H1 (cell line): ENCODE measurements at places on chromosomes 1 and 21. TPM values are rescaled to one million over a fixed set of nuclear protein-coding genes. Genes with fewer than 3 reads are reported as not detected.

The MANEAL gene
- 4.2 and 4.8 TPM in 2 replicates for total RNA-seq

The TAS1R2 gene
- total RNA-seq: not detected in 2 replicates

The TAS1R3 gene
- total RNA-seq: 0.11 and 0.19 TPM in 2 replicates

The ZSWIM5 gene
- 2.4 and 2.5 TPM in 2 replicates for total RNA-seq

The FTCD gene
- 3.3 and 6.0 TPM in 2 replicates for total RNA-seq

The NRIP1 gene
- 9.3 and 10.5 TPM in 2 replicates for total RNA-seq

The HSD3B2 gene
- not detected in 2 replicates for total RNA-seq

The FAM131C gene
- 0.25 and 0.78 TPM in 2 replicates for total RNA-seq

The BRDT gene
- total RNA-seq: not detected in 2 replicates

The KCNQ4 gene
- 3.5 and 3.9 TPM in 2 replicates for total RNA-seq

The USH2A gene
- total RNA-seq: 0.04 and 0.17 TPM in 2 replicates

The ENAH gene
- 318 and 335 TPM in 2 replicates for total RNA-seq

The BEST4 gene
- total RNA-seq: 0.80 and 1.4 TPM in 2 replicates

The AGT gene
- not detected in 2 replicates for total RNA-seq

The ATF3 gene
- total RNA-seq: 21.5 and 27.7 TPM in 2 replicates

The PDZK1 gene
- total RNA-seq: not detected in 2 replicates

The APOBEC4 gene
- total RNA-seq: not detected in 2 replicates

The UFC1 gene
- total RNA-seq: 67.8 and 71.0 TPM in 2 replicates

The SMIM1 gene
- total RNA-seq: 6.1 and 7.7 TPM in 2 replicates

The DISC1 gene
- 3.5 and 3.6 TPM in 2 replicates for total RNA-seq

The CCDC27 gene
- total RNA-seq: not detected in 2 replicates

DNA sequence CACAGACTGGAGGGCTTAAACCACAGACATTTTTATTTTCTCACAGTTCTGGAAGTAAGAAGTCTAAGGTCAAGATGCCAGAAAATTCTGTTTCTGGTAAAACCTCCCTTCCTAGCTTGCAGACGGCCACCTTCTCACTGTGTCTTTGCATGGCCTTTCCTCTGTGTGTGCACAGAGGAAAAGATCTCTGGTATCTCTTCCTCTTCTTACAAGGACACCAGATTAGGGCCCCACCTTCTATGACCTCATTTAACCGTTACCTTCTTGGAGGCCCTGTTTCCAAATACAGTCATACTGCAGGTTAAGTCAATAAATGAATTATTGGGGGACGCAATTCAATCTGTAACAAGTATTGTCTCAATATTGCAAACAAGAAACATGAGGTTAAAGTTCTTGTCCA lies 63.0 kb upstream of the PRDX6 start:
- DNase-seq: no peak
- H3K36me3 ChIP-seq: no peaks in the 10 kb centered on the region; the same call in 1 of the 2 replicates
- H3K4me3 ChIP-seq: no peak overlapping the region
- no peaks in the 10 kb centered on the region for H3K27me3 ChIP-seq
- no peaks in the 10 kb centered on the region for H3K4me1 ChIP-seq

- H3K36me3 ChIP-seq: no peaks in the 10 kb centered on the region; the same call in 1 of the 2 replicates
- peaks cover 33% of the 10 kb centered on the region for H3K27me3 ChIP-seq
- no peaks in the 10 kb centered on the region for H3K4me1 ChIP-seq
- DNase-seq: no peak
Observed at GRCh38 chr1:169692756-169693460, 18.5 kb downstream of the SELL start.

DNA sequence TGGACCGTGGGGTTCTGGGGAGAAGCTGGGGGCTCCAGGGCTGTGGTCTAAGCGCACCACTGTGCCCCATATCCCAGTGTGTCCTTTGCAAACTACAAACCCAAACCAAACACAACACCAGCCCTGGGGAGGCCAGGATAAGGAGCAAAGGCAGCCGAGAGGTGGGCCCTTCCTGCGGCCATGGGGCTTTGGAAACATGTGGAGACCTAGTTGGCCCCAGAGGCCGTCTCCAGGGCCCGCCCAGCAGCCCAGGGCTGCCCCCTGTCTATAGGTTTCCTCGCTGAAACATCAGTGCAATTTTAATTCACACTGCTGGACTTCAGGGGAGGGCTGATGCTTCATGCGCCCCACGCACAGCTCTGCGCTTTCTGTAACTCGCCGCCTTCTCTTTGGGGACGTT lies 61.3 kb downstream of the PRDM16 start:
- H3K36me3 ChIP-seq: no peaks in the 10 kb centered on the region
- no peak overlapping the region for H3K27ac ChIP-seq
- no peak overlapping the region for H3K4me3 ChIP-seq

GRCh38 chr1:181062836-181063428 lies 25.6 kb upstream of the IER5 start:
- H3K36me3 ChIP-seq: no peaks in the 10 kb centered on the region
- no peak overlapping the region for H3K4me3 ChIP-seq
- H3K4me1 ChIP-seq: no peaks in the 10 kb centered on the region; the same call in 1 of the 2 replicates
- H3K27me3 ChIP-seq: no peaks in the 10 kb centered on the region
- H3K27ac ChIP-seq: no peak overlapping the region
- no peak for DNase-seq

DNA sequence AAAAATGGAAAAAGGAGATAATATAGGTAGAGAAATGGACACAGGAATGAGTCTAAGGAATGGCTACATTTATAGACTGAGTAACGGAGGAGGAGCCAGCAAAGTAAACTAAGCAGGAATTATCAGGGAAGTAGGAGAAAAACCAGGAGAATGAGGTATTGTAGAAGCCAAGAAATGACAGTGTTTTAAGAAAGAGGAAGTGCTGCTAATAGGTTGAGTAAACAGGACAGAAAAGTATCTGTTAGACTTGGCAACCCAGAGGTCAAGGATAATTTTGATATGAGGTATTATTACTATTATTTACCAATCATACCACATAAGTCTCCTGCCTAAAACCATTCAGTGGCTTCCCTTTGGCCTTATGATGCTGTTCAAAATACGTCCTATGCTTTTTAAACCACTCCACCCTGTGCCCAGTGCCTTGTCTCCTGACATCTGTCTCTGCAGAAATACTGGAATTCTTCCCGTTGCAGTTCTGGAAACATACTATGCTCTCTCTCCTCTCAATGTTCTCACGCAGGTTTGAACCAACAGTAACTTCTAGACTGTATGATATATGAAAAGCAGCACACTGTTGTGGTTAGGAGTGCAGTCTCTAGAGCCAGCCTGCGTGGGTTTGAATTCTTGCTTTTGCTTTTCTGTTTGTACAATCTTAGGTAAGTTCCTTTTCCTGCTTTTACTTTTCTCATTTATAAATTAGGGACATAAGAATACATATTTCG lies 24.6 kb upstream of the NEK7 start:
- H3K27me3 ChIP-seq: no peaks in the 10 kb centered on the region
- H3K36me3 ChIP-seq: no peaks in the 10 kb centered on the region
- no peak overlapping the region for H3K27ac ChIP-seq
- DNase-seq: no peak
- H3K4me1 ChIP-seq: no peaks in the 10 kb centered on the region

GRCh38 chr1:53663529-53664300 lies 75.2 kb downstream of the GLIS1 start:
- H3K4me1 ChIP-seq: no peaks in the 10 kb centered on the region
- no peaks in the 10 kb centered on the region for H3K36me3 ChIP-seq
- no peak overlapping the region for H3K4me3 ChIP-seq

DNA sequence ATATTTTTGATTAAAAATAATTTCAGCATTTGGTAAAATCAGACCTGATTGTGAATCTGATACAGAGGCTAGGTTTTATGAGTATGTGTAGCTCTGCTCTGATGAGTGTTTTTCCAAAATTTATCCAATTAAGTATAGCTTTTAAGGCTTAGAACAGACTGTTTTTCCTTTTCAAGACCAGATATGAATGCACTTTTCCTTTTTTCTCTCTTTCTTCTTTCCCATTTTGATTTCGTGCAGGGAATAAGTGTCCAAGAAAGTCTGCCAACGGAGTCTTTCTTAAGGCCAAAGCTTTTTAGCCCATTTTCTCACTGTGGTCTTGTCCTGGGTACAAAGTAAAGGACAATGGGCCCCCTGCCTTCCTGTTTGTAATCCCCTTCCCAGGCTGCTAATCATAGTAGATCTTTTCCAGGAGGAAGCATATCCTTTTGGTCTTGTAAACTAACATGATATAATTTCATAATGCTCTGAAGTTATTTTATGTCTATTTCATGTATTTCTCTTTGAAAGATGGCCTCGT lies 2.9 kb downstream of the KIF1B start:
- no peaks in the 10 kb centered on the region for H3K27me3 ChIP-seq
- DNase-seq: no peak
- H3K27ac ChIP-seq: no peak overlapping the region
- H3K4me1 ChIP-seq: peaks cover 6% of the 10 kb centered on the region; the same call in 1 of the 2 replicates
- no peaks in the 10 kb centered on the region for H3K36me3 ChIP-seq
- no peak overlapping the region for H3K4me3 ChIP-seq

DNA sequence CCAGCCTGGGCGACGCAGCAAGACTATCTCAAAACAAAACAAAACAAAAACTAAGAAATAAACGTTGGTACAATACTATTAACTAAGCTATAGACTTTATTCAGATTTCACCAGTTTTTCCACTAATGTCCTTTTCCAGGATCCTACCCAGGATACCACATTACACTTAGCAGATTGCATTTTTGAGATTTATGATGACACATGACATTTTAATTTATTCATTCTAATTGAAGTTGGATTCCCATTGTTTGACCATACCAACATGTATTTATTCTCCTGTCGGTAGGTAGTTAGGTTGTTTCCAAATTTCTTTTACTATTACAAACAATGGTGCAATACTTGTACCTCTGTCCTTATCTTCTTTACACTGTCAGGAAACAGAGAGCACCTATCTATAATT lies 6.8 kb upstream of the KLF17 start:
- H3K36me3 ChIP-seq: no peaks in the 10 kb centered on the region
- H3K27me3 ChIP-seq: no peaks in the 10 kb centered on the region; the same call in 1 of the 2 replicates
- no peak overlapping the region for H3K27ac ChIP-seq

GRCh38 chr1:178397678-178398077 lies 99.1 kb downstream of the CLEC20A start:
- no peaks in the 10 kb centered on the region for H3K36me3 ChIP-seq
- DNase-seq: no peak
- no peaks in the 10 kb centered on the region; the same call in 1 of the 2 replicates for H3K4me1 ChIP-seq
- no peak overlapping the region for H3K4me3 ChIP-seq
- H3K27me3 ChIP-seq: no peaks in the 10 kb centered on the region
- no peak overlapping the region for H3K27ac ChIP-seq

GRCh38 chr1:58870298-58870676 lies 86.4 kb upstream of the JUN start:
- H3K27ac ChIP-seq: no peak overlapping the region
- peaks cover 10% of the 10 kb centered on the region for H3K4me1 ChIP-seq
- H3K36me3 ChIP-seq: no peaks in the 10 kb centered on the region
- no peak for DNase-seq
- H3K4me3 ChIP-seq: no peak overlapping the region

DNA sequence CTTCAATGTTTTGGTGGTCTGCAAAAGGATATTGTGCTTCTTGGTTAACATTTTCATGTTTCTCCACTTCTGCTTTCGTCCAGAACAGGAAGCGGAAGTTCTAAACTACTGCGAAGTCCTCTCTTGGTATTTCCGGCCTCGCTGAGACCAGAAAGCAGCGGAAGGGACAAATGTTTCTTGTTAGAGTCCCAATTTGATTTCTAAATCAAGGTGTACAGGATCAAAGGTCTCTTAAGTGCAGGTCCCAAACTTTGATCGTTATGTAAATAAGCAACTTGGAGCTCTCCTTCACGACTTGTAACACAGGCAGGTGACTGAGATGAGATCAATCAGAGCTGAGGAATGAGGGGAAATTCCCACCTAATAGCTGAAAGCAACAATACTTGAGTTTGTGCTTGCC lies 40.1 kb upstream of the HMCN1 start:
- no peaks in the 10 kb centered on the region; the same call in 1 of the 2 replicates for H3K27me3 ChIP-seq
- DNase-seq: no peak
- no peak overlapping the region for H3K4me3 ChIP-seq
- H3K27ac ChIP-seq: no peak overlapping the region
- no peaks in the 10 kb centered on the region for H3K4me1 ChIP-seq

GRCh38 chr1:224632921-224633321 lies 16.8 kb downstream of the CNIH3 start:
- peaks cover 9% of the 10 kb centered on the region for H3K4me1 ChIP-seq
- no peak for DNase-seq
- no peaks in the 10 kb centered on the region for H3K27me3 ChIP-seq

DNA sequence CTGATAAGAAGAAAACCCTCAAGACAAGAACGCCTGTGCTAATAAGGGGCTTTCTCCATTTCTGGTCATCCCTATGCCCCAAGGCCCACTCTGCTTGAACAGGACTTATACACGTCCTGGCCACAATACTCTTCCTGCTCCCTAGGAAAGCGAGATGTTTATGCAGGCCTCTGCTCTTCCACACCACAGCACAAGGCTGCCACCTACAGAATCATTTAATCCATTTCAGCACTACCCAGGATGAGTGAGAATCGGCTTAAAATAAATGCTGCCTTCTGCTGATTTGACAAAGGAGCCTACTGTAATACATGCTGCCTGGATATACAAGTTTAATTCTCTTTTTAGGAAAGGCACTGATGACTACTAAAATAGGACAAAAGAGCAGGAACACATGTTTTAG lies 29.4 kb downstream of the FRRS1 start:
- no peaks in the 10 kb centered on the region for H3K36me3 ChIP-seq
- H3K27me3 ChIP-seq: no peaks in the 10 kb centered on the region
- no peaks in the 10 kb centered on the region for H3K4me1 ChIP-seq
- no peak overlapping the region for H3K27ac ChIP-seq
- H3K4me3 ChIP-seq: no peak overlapping the region

GRCh38 chr1:1327291-1327690 lies 2.7 kb downstream of the CPTP start:
- H3K27me3 ChIP-seq: no peaks in the 10 kb centered on the region
- peaks cover 6% of the 10 kb centered on the region for H3K4me1 ChIP-seq
- no peak overlapping the region for H3K4me3 ChIP-seq

DNA sequence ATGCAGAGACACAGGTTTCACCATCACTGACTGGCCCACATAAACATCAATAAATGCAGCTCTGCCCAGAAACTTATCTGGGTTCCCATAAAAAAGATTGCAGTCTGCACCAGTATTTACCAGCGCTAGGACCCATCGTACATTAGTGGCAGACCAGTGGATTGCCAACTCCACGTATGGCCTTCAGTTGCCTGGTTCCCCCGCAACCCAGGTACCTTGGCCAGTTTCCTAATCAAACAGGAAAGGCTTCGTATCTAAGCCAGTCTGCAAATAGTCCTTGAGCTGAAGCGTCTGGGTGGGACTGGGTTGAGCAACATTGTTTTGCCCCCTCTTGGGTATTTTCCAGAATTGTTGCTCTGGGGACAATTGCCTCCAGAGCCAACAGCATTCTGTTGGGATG lies 1639.3 kb downstream of the MRPL39 start:
- DNase-seq: no peak
- H3K27me3 ChIP-seq: no peaks in the 10 kb centered on the region
- H3K4me3 ChIP-seq: no peak overlapping the region
- no peak overlapping the region for H3K27ac ChIP-seq
- no peaks in the 10 kb centered on the region for H3K4me1 ChIP-seq

- H3K4me3 ChIP-seq: no peak overlapping the region
- DNase-seq: no peak
- H3K4me1 ChIP-seq: no peaks in the 10 kb centered on the region
Observed at GRCh38 chr1:168803806-168804510, 75.0 kb upstream of the DPT start.

- H3K4me3 ChIP-seq: peak overlapping the region; percentile 13; the same call in 1 of the 2 replicates
- H3K4me1 ChIP-seq: peaks cover 28% of the 10 kb centered on the region
- DNase-seq: no peak
Observed at GRCh38 chr21:33023574-33024200, 2.0 kb upstream of the OLIG2 start.
